ENCODE measurements at places on chromosomes 7 and 10.

- no peak for DNase-seq
Observed at GRCh38 chr7:70630440-70630817, 501.5 kb upstream of the GALNT17 start.

GRCh38 chr7:18469316-18469715 lies 26.2 kb upstream of the HDAC9 start:
- DNase-seq = no peak

GRCh38 chr7:92765725-92766124 lies 70.6 kb downstream of the CDK6 start:
- DNase-seq = peak; percentile 88

DNA sequence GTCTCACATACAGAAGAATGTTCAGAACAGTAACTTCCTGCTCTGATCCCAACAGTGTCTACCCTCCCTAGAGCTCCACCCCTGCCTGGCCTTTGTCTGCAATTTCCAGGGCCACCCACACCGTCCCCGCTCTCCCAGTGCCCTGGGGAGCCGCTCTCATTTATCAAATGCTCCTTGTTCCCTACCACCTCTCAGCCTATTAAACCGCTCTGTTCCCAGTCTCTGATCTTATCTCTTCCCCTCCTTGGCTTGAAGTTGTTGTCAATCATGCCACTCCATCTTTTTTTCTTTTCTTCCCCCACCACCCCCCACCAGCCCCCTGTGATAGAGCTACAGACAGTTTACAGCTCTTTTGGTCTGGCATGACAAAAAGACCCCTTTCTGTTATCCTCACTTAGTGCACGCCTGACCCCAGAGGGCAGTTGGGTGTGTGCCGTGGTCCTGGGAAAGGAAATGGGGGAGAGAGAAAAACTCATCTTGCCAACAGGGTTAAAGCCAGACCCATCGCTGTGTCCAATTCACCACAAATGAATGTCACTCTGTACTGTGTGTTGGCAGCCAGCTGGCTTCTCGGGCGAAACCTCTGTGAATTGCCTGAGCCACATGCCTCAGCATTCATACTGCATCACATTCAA lies 28.8 kb upstream of the HECTD2 start:
- DNase-seq = no peak

GRCh38 chr10:103396789-103397087 lies 312 bp downstream of the PDCD11 start:
- no peak for DNase-seq

DNA sequence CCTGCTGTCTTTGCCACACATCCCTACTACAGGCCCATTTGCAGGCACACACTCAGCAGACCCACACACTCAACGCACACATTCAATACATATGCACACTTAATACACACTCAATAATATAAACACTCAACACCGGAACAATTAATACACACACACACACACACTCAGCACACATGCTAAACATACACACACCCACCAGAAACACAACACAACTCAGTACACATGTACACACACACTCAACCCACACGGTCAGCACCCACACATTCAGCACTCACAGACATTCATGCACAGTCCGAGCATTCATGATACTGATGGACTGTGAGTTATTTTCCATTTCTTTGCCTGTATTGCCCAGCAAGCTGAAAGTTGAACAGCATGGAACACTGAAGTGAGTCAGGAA lies 35.4 kb upstream of the SMNDC1 start:
- DNase-seq = no peak
